ENCODE measurements at places on chromosomes 7 and 10. TPM values are rescaled to one million over a fixed set of nuclear protein-coding genes. Genes with fewer than 3 reads are reported as not detected.

Gene PLPP4
- total RNA-seq: not detected

DNA sequence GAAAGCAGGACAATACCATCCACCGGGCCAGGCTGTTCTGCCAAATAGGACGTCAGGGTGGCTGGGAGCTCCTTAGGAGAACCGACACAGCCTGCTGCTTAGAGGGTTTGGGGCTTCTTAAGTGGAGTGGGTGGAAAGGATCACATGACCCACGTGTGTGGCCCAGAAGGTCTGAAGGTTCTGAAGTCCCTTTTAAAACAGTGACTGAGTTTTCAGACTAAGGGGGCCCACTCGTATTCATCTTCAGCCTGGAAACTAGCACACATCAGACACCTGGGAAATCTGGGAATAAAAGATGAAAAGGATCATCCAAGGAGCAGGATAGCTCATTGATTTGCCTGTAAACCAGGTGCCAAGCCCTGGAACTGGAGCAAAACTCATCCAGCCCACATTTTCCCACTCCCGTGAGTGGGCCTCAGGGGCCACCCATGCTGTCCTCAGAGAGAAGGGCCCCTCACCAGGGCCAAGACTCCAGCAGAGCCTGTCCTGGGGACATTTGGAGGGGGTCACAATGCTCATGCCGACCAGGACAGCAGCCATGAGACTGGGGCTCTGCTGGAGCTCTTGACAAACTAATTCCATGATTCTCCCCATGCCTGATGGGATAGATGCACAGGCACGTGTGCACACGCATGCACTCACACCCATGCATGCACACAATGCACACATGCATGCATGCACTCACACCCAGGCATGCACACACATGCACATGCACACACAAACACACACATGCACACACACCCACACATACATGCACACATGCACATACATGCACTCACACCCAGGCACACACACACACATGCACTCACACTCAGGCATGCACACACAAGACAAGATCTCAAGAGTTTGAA, 168.8 kb upstream of the PPP2R2D start:
- DNase-seq: no peak

DNA sequence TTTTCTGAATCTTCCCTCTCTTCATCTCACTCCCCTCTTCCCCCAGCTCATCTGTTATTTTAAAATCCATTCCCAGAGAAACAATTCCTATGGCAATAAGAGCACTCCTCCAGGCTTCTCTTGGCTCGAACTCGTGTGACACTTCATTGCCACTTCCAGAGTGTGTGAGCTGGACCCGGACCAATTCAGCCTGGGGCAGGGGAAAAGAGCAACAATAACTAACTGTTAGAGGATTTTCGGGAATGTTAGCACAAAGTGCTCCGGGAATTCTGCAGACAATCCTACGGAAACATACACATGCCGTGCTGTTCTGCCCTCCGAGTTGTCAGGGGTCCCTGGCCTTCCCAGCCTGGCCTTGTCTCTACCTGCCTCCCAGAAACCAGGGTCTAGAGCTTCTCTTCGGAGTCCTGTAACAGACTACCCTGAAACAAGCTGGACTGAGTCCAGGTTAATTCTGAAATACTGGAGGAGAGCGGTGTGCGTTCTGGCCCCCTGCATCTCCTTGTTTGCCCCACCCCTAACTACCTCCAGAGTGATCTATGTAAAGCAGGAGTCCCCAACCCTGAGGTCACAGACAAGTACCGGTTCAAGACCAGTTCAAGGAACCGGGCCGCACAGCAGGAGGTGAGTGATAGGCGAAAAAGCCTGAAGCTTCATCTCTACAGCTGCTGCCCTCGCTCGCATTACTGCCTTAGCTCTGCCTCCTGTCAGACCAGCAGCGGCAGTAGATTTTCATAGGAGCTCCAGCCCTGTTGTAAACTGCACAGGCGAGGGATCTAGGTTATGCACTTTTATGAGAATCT, 11.3 kb downstream of the COL26A1 start:
- DNase-seq: peak; percentile 32

GRCh38 chr7:158815083-158815799, 14.1 kb downstream of the ESYT2 start:
- no peak for DNase-seq

DNA sequence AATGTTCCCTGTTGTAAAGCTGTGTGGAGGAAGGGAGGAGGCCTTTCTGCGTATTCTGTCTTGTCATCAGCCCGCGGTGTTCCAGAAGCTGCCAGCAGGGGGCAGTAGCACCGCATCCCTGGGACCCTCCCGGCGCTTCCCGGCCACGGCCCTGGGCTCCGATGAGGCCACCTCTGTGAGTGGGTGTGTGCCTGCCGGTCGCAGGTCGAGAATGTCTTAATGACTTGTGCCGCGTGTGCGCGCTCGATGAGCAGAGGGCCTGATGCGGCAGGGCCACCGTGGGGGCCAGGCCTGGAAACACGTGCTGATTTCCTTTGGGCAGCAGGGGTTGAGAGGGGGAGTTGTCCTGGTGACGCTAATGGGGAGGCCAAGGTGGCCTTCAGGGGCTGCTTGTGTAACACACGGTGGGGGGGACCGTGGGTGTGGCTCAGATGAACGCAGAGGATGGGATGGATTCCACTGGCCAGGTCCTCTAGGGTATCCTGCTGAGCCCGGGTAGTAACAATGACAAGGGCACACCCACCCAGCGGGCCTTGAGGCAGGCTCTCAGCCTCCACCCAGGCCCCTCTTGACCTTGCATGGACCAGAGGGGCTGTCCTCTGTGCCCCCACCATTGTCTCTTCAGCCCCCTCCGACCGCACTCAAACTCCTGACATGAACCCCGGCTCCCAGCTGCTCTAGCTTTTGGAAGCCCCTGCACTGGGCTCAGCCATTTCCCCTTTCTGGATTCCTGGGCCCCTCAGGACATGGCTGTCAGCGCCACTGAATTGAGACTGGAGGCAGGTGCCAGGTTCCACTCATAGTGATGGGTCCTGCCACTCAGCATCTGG, 135.9 kb upstream of the PODXL start:
- DNase-seq: peak; percentile 62

DNA sequence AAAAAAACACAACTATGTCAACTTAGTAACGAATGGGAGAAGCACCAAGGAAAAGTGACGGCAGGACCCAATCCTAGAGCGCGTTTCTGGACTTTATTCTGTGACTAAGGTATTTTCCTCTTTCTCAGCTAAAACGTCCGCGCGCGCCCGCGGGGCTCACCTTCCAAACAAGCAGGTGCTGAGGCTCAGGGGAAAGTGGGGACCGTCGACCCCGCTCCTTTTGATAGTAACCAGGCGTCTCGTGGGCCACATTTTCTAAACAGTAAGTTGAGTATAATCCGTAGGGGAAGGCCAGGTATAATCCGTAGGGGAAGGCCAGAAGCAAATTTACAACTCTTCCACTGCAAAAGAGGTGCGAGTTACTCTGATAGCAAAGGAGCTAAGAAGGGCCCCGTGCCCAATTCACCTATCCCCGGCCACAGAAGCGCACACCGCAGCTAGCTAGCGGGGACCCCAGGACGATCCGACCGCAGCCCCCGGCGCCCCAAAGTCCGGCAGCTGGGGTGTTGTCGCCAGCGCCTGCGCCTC, 743 bp downstream of the MKI67 start:
- DNase-seq: no peak

DNA sequence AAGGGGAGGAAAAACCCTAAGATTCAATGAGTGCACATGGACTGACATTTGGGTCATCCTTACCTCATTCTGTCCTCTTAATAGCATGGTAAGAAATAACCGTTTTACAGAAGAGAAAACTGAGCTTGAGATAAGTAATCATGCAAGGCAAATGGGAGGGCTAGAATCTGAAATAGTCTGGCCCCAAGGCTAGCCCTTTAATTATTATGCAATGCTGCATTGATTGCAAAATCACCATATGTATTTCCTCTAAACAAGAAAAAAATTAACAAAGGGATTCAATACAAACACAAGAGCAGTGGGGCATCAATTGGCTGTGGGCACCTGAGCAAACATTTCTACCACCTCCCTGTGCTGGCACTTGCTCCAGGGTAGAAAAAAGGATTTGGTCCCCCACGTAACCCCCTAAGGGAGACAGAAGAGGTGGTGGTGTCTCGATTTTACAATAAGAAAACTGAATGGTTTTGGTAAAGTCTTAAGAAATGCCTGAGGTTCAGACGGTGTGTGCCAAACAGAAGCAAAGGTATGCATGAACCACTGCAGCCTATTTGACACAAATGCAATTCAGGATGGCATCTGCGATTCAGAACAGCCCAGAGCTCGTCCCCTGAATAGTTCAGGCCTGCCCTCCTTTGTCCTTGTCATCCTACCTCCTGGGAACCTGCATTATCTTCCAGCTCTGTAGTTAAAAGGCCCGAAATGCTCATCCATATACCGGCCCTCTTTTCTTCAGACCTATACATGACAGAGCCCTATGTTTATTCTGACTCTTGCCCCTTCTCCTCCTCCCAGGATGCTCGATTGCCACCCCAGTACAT, 23.6 kb downstream of the PIP4K2A start:
- no peak for DNase-seq

DNA sequence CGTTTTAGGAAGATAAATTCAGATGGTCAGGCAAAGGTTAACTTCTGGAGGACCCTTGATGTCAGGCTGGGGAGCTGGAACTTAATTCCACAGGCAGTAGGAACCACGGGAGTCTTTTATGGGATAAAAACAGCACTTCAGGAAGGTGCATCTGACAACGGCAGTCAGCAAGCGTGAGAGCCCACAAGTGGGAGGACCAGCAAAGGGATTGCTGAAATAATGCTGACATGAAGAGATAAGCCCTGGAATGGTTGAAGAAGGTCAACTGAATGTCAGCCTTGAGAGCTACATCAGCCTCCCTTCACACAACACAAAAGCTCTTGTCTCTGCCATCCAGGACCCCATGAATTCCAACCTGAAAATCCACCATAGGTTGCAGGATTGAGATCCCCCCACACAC, 138.8 kb downstream of the SORCS1 start:
- DNase-seq: no peak
